CD4-positive, alpha-beta T cell (primary cell): ENCODE measurements at places on chromosomes 16 and 17.
A peak's percentile ranks its signal among the peaks of the same experiment; 100 is the strongest.

DNA sequence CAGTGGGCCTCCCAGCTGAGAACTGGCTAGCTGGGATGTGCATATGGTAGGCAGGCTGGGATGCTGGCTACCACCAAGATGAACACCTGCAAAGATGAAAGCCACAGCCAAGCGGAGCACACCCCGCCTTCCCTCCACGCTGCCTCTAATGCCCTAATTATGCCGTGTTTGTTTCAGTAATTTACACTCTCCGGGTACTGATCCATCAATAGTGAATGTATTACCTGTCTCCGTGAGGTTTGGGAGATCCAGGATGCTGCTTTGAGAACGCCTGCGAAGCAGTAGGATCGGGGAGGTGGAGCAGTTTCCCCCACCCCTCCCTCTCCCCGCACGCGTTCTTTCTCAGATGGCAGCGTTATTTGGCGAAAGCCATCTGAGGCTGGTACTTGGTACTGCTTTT, 28.9 kb upstream of the GSE1 start:
- no peak for DNase-seq

DNA sequence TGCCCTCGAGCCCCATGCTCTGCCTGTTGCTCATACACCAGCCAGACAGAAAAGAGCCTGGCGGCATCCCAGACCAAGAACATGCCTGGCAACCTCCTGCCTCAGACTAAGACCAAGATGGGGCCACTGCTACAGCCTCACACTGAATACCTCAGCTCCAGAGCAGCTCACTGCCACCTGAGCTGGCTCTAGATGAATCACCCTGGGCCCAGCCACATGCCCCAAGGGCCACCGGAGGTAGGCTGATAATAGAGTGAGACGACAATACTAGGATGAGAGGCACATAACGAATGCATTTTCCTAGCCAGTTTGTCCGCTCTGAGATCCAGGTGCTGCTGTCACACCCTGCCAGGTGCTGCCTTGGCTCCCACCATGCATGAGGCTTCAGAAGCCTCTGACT, 13.0 kb downstream of the PIP4K2B start:
- DNase-seq = no peak

GRCh38 chr17:69575346-69575761, 160.9 kb downstream of the MAP2K6 start:
- DNase-seq = no peak

GRCh38 chr16:13633391-13633861, 286.5 kb upstream of the ERCC4 start:
- DNase-seq = no peak

DNA sequence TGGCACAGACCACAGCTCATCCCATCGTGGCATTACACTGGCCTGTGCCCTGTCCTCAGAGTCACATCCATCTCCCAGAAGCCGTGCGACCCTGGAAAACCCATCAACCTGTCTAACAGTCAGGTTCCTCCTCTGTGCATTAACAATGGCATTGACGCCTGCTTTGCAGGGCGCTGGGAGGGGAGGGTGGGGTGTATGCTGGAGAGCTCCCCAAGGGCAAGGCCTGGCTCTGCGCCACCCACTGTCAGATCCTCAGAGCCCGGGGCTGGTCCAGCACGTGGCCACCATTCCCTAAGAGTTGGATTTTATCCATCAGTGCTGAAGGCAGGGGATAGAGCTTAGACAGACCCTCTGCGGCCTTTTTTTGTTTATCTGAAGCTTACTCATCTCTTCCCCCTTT, 28.7 kb downstream of the NOS2 start:
- no peak for DNase-seq

DNA sequence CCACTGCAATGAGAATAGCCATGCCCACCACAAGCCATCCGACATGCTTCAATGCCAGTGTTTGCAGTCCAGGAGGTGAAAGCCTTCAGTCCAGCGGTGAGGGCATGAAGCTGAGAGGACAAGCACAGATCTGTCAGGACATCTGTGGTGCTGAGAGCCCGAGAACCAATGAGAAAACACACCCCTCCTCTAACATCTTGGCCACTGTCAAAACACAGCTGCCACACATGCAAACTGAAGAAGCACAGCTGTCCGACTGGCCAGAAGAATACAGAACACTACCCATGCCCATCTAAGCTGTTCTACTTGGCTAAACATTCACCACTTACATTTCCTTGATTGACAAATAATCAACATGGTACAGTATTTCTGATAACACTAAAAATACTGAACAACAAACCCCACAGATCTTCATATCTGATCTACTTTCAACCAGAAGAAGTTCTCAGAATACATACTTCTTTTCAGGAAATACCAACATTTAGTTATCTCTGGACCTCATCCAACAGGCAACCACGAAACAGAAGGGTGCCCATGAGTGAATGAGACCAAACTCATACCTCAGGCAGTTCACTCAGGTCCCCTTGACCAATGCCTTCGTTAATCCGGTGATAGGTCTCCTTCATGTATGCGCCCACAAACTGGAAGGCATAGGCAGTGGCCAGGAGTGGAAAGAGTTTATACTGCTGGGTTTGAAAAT, 10.2 kb upstream of the FBF1 start:
- DNase-seq = no peak

GRCh38 chr17:7435676-7436555, 681 bp downstream of the TMEM102 start:
- peak; percentile 67 for DNase-seq

DNA sequence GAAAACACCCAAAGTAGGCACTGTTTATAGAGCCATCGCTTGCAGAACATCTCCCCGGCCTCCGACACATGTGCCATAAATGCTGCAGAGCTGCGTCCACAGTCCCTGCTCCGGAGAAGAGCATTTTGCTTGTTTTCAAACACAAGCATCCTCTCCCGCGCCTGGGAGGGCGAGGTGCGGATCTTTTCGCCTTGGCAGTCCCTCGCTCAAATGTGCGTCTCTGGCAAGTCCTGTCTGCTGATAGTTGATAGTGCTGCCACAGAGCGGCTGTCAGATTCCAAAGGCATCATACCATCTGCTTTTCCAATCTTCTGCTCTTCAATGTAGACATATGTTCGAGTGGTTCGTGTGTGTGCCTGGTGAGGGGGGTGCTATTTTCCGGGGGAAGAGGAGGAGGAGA, 603.7 kb downstream of the MAF start:
- DNase-seq = no peak

DNA sequence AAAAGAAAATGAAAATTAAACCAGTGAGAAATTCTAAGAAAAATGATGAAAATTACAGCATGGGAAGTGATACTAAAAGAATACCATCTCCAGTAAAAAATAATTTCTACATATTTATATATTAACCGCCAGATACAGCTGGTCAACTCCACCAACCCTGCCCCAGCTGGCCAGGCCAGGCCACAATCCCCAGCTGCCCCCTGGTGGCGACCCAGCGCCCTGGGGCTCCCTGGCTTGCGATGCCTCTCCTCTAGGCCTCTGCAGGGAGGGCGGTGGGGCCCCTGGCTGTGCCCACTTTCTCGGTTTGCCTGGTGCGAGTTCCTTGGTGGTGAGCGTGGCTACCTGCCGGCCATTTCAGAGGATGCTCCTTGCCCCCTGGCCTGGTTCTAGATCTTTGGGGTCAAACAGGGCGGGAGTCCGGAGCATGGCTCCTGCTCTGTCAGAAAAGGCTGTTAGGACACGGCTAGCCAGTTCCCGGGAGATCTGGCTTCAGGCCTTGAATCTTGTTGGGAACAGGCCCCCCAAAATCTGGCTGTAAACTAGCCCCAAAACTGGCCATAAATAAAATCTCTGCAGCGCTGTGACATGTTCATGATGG, 14.5 kb downstream of the GLIS2 start:
- DNase-seq = peak; percentile 64

DNA sequence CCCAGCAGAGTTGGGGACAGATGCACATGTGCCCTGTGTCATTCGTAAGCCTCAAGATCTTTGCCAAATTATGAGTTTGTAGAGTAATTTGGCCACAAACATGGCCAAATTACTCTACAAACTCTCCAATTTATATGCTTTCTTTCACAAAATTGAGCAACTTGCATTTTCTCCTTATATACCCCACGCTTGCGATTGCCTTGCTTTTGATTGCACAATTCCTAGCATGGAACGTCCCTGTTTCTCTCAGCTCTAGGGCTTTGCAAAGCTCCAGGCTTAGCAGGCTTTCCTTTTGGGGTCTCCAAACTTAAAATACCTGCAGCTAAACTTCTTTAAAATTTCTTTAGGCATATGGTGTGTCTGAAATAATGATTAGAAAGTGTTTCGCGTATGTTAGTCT, 28.5 kb upstream of the MAF start:
- no peak for DNase-seq

- DNase-seq = no peak
These were observed 9.0 kb upstream of the ARHGAP27 start for GRCh38 chr17:45441526-45442310.

GRCh38 chr16:61364990-61365389, 671.2 kb downstream of the CDH8 start:
- no peak for DNase-seq

DNA sequence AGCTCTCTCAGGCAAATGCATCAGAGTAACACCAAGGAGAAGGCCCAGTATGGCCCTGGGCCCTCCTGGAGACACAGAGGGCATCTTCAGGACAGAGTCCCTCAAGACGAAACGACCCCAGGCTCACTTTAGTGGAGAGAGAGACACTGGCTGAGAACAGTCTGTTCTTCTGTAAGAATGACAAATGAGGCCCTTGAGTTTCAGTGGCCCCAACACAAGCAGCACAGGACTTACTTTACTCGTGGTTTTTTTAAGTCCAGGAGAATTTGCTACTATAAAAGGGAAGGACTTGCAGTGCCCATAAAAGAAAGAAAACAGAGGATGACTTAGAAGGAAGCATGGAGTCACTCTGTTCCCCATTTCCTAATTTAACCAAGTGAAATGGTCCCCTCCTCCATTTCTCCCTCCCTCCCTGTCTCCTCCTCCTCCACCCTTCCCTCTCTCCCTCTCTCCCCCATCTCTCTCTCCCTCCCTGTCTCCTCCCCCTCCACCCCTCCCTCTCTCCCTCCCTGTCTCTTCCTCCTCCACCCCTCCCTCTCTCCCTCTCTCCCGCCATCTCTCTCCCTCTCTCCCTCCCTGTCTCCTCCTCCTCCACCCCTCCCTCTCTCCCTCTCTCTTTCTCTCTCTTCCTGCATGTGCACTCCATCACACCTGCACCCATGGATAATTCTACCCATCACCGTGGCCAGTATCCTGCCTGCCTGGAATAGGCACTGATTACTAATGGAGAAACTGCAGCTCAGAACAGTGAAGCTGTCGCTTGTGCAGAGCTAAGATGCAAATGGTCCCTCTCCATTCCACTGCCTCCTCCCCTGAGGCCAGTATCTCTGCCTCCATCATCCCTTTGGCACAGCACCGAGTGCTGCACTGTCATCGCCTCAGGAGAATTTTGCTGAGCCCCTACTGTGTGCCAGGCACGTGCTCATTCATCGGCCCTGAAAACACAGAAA, 47.3 kb upstream of the RBFOX3 start:
- no peak for DNase-seq

DNA sequence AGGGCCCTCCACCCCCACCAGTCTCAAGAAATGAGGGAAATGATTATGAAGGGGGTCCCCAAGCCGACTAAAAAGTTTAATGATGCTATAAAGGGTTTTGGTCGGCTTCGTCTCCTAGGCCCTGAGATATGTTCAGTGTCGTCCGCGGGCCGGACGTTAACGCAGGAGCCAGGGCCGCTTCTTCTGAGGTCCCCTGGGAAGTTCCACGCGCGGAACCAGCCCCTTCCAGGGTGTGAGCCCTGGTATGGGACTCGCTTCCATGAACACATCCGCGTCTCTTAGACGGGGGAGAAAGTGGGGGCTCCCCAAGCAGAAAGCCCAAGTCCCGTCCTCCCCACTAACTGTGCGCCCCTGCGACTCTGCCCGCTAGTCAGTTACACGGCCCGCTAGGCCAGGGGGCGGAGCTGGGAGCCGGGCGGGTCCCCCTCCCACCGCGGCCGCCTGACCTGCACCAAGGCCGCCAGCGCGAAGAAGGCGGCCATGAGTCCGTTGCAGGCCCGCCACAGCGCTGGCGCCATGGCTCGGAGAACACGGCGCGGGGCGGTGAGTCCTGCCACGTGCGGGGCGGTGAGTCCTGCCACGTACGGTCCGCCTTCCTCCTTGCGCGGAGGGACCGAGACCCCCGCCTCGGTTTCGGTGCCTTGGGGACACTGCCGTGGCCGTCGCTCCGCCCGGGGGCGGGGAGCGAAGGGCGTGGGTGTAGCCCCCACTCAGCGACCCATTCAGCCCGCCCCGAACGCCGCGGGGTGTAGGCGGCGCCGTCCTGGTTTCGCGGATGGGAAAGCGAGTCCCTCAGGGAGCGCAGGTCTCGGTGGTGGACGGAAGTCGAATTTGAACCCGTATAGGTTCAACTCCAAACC, at the start of gene TMEM220:
TMEM220 (minus strand) TSS at position 690 of the 860 bp plus-strand sequence; CDS start at position 518, 172 bp downstream.
- DNase-seq = peak; percentile 27

DNA sequence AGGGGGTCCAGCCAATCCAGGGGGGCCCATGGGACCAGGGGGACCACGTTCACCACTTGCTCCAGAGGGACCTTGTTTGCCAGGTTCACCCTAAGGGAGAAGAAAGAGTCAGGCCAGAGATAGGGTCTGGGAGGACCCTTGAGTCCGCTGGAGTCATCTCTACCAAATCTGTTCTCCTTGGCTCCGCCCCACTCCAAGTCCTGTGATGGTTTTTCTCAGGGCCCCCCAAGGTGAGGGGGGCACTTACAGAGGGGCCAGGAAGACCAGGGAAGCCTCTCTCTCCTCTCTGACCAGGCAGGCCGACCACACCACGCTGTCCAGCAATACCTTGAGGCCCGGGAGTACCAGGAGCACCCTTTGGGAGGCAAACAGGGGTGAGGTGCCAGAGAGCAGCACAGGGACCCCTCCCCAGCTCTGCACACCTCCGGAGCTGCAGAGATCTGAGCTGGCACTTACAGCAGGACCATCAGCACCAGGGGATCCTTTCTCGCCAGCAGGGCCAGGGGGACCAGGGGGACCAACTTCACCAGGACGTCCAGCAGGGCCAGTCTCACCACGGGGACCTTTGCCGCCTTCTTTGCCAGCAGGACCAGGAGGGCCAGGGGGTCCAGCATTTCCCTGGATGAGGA, 12.4 kb downstream of the COL1A1 start:
- DNase-seq = no peak

GRCh38 chr17:62816282-62816839, 8.2 kb upstream of the MARCHF10 start:
- no peak for DNase-seq

DNA sequence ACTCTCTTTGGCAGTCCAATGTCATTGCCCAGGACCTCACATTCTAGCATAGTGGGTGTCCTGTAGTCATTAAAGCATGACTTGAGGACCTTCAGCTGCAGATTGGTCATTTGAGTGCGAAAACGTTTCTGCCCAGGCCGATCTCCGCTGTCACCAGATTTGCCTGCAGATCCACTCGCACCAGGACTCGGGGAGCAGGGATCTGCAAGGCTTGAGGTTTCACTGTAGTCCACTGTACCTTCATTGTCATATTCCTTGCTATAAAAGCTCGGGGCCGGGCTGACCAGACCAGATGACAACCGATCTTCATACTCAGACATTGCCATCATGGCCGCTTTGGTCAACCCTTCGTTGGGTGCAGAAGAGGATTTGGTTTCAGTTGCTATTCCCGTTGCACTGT, 254.2 kb downstream of the ZFHX3 start:
- DNase-seq = no peak

- DNase-seq = peak; percentile 75
These were observed 4.0 kb downstream of the HIC1 start for GRCh38 chr17:2058586-2059546.

GRCh38 chr17:81556863-81557262, 4.7 kb upstream of the FAAP100 start:
- no peak for DNase-seq

GRCh38 chr16:22621586-22622155, 111.0 kb downstream of the NPIPB5 start:
- no peak for DNase-seq
